ENCODE measurements at places on chromosomes 16 and 17.
A peak's percentile ranks its signal among the peaks of the same experiment; 100 is the strongest.

GRCh38 chr16:88530858-88531203 lies 39.4 kb upstream of the ZC3H18 start:
- no peak for DNase-seq

GRCh38 chr16:81483064-81483969 lies 38.7 kb downstream of the CMIP start:
- DNase-seq, result peak; percentile 6

- DNase-seq, result no peak
These were observed 11.0 kb upstream of the KRT19 start for GRCh38 chr17:41539071-41539492.

DNA sequence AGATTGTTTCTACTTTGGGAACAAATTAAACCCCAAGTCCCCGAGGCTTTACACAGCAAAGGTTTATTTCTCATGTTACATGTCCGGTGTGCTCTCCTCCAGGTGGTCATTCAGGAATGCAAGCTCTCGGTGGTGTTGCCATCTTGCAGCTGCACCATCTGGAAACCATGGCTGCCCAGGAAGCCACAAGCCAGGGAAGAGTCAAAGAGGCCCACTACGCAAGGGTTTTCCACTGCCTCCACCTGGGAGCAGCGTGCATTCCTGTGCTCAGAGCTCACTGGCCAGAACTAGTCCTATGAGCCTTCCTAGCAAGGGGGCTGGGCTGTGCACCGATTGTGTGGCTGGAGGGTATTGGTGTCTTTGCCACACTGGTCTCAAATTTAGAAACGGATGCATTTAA lies 128.8 kb upstream of the FOXF1 start:
- DNase-seq, result no peak

GRCh38 chr16:54268766-54269165 lies 17.8 kb downstream of the IRX3 start:
- DNase-seq, result no peak

Data from HFFc6 (cell line).